ENCODE measurements at places on chromosomes 3 and 15.

DNA sequence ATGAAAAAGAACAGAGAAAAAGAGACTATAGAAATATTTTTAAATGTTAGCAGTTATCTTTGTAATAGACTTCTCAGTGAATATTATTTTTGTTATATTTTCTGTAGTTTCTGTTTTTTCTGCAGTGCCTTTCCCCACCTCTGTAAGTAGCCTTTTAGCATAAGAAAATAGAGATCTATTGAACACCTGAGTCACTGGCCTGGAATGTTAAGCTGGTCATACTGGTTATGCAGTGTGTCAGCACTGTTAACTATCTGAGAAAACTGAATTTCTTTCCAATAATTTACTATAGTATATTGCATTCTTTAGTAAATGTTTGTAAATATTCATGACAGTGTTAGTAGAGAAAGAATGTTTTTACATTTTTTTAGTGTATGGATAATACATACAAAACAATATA, 79.8 kb downstream of the NECTIN3 start:
- DNase-seq: no peak

- DNase-seq: no peak
These were observed 115.4 kb upstream of the NPHP3 start for GRCh38 chr3:132837615-132838014.

GRCh38 chr3:30673425-30674341, 67.3 kb downstream of the TGFBR2 start:
- no peak for DNase-seq

GRCh38 chr3:186213946-186214345, 105.1 kb upstream of the ETV5 start:
- no peak for DNase-seq

DNA sequence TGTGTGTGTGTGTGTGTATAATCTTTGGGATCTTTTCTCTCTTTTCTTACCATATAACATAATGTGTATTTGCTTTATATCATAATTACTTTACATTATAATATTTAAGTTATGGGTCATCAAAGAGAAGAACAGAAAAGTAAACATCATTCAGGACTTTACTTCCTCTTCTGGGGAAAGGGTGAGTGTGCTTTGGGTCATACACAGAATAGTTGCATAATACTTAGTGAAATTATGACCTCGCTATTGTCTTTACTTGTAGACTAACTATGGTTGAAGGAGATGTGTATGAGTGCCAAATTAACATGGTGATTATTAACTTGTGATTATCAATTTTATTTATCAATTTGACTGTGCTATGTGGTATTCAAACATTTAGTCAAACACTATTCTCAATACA, 1086.9 kb downstream of the DIPK2A start:
- no peak for DNase-seq

GRCh38 chr3:135218304-135218703, 423.2 kb downstream of the EPHB1 start:
- no peak for DNase-seq

- DNase-seq: no peak
These were observed 58.6 kb downstream of the AGTR1 start for GRCh38 chr3:148756311-148756710.

GRCh38 chr15:83866692-83867091, 212.8 kb downstream of the ADAMTSL3 start:
- DNase-seq: no peak

DNA sequence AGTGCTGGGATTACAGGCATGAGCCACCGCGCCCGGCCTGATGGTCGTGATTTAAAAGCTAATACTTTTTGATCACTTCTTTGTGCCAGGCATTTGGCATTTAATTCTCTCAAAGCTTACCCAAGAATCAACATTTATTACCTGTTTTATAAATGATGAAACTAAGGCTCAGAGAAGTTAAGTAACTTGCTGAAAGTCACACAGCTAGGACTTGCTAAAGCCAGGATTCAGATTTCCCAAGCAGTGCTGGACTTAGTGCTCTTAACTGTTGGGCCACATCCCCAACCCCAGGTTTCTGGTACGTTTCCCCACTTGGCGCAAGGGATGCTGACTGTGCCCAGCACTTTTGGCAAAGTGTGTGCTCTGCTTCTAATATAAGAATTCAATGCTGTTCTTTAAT, 10.5 kb downstream of the GRK7 start:
- no peak for DNase-seq

- DNase-seq: no peak
These were observed 86.7 kb upstream of the RNF7 start for GRCh38 chr3:141651409-141651808.

GRCh38 chr3:159273070-159273469, 471.2 kb downstream of the MFSD1 start:
- no peak for DNase-seq

GRCh38 chr15:60568914-60569391, 90.0 kb upstream of the ICE2 start:
- no peak for DNase-seq

GRCh38 chr3:158568784-158569183, 2.2 kb upstream of the MLF1 start:
- no peak for DNase-seq
